ENCODE measurements at places on chromosomes 1 and 21. TPM values are rescaled to one million over a fixed set of nuclear protein-coding genes. Genes with fewer than 3 reads are reported as not detected.

DNA sequence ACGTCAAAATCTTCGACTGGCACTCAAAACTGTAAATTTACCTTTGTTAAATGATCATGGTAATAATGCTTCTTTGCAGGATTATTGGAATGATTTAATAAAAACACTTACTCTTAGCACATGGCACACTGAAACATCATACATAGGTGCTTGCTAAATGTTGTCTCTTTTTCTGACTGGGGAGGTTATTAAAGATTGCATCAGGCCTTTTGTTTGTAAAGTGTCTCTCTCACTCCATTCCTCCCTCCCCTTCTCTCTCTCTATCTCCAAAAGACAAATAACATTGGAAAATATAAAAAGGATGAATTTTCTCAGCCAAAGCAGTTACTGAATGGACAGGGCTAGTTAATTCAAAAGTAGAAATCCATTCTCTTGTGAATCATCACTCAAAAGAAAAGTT is 404.2 kb downstream of the DPYD start:
- DNase-seq: no peak

DNA sequence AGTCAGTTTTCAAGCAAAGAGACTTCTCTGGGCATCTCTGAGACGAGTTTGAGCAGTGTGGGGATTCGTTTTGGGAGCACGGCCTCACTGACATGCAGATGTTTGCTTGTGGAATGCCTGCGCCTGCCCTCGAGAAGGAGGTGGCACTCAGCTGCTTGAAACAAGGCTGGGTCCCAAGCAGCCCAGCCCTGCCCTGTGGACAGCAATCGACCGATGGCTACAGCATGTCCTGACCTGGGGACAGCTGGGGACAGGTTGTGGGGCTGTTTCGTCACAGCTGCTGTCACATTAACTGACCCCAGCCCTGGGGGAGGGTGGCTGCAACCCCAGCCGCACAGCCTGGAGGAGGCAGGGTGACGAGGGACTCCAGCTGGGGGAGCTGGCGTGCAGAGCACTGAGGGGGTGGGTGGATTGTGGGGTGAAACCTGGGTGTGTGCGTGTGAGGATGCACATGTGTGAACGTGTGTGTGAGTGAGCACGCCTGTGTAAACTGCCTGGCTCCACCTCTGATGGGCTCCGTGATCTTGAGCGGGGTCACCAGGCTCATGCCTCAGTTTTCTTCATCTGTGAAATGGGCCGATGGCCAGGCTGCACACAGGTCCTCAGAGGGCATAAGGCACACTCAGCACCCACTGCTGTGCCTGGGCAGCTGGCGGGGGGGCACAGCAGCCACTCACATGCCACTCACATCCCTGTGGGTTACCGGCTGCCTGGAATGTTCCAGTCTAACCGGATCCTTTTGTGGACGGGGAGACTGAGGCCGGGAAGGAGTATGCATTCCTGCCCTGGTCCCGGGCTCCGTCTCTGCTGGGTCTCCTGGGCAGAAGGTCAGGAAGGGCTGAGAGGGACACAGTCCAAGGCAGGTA is 49.3 kb downstream of the COL18A1 start:
- DNase-seq: no peak

DNA sequence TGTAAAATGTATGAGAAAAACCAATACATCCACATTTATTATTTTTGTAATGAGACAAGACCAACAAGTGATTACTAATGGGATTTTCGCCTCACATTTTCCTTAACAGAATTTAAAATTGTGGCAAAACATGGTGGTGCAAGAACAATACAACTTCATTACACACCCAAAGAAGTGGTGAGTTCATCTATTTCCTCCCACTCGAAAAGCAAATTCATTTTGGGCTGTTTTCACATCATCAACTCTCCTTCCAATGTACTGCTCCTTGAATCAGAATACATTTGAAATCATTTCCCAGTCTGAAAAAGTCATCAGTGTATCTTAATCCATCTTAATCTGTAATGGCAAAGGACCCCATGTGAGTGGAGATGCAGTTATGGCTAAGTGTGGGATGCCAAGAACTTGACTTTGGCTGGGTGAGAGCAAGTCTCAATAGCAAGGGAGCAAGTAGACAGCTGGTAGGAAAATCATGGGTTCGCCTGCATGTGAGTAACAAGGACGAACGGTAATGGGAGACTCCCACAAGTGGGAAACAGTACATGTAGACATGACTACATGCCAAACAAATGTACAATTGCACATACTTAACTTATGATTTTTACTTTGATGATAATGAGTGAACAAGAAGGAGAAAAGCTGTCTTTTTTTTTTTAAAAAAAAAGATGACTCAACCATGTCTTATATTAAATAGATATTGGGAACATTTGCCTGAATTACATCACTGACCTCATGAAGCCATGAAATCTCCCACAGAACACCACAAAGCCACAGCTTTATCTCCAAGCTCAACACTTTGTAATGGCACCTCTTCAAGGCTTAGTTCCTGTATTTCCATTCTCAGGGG is 46.0 kb downstream of the RUNX1 start:
- no peak for DNase-seq

DNA sequence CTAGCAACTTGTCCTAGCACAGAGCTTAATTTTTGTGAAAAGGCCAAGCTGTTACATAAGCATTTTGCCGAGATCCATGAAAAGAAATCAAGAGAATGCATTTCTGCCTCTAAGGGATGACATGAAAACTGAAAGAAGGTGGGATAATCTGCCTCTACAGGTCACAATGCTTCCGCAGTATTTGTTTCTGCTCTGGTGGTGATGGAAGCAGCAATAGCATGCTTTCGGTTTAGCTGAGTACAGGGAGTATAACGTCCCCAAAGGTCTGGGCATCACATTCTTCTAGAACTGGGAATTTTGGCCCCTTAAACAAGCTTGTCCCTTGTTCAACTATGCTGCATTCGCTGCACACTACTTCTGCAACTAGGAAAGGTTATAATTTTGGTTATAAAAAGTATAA is 14.4 kb upstream of the MAGI3 start:
- no peak for DNase-seq

The RGS16 gene
- polyA plus RNA-seq: 2.4 TPM
